ENCODE measurements at places on chromosomes 12 and 14.

DNA sequence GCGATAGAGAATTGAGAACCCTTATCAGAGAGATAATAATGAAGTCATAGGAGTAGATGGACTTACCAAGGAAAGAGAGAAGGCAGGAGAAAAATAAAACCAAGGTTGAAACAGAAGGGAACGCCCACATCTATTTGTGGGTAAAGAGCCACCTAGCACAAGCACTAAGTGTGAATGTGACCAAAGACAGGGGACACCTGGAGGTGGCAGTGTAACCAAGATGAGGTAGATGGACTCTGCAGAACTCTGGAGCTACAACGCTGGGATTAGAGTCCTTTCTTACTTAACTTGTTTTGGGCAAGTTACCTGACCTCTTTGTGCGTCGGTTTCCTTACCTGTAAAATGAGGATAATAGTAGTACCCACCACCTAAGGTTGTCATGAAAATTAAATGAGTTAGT lies 101.9 kb downstream of the SLC5A8 start:
- no peak for DNase-seq

DNA sequence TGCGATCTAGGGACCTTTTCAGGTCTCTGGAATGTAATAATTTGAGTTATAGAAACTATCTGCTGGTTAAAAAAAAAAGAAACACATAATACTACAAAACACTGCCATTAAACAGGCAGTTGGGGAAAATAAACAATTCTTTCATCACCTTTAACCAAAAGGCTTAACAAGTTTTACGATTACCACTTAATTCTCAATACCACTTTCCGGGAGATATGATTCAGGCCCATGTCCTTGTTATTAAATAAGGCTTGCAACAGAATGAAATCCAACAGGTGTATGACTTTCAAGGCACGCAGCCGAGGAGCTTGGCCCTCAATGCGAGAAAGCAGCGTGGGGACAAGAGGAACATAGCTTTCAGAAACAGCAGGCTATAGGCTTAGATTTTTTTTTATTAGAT lies 5.6 kb upstream of the GLRX5 start:
- DNase-seq = no peak

DNA sequence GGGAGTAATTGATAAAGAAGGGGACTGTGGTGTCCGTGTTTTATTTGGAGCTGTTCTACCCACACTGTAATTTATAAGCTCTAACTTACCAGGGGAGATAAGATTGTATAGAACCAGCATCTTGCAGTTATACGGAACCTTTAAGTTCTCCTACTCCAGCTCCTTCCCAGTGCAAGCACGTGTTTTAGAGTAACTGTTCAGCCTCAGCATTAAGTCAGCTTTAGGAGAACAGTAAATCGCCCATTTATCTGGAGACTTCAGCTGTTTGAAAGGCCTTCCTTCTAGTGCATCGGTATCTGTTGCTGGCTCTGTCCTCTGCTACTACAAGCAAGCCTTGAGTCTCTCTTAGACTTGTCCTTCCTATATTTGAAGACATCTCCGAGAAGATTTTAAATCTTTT lies 95.6 kb downstream of the ETV6 start:
- no peak for DNase-seq

DNA sequence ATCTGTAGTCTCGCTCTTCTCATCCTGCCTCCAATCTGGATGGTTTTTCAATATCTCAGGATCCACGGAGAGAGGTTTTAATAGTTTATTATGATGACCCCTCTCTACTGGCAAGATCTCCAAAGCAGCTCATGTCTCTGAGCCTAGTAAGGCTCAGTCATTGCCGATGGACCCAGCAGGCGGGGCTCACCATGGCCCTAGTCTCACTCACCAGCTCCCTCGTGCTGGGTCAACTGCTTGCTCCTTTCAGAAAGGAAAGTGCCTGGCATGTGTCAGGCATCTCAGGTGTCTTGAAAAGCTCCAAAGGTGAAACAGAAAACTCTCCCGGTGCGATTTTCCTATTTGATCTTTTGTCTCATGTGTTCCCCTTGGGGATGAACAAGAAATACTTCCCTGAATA lies 179.0 kb downstream of the CALM1 start:
- DNase-seq = no peak

GRCh38 chr12:40993158-40993557 lies 195.0 kb upstream of the PDZRN4 start:
- no peak for DNase-seq

DNA sequence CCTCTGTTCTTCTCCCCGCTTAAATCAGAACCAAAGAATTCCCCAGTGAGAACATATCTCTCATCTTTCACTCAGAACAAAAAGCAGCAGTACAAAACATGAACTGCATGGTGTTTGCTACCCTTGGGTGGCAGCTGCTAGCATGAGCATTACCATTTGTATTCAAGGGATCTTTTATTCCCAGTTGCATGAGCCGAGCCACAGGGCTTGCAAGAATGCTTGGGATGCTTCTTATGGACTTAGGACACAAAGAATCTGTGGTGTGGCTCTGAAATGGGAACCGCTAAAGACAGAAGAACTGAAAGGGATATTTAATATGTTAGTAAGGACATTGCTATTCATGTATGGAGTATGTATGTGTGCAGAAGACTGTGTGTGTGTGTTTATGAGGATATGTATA lies 190.6 kb downstream of the TMX1 start:
- peak; percentile 69 for DNase-seq

DNA sequence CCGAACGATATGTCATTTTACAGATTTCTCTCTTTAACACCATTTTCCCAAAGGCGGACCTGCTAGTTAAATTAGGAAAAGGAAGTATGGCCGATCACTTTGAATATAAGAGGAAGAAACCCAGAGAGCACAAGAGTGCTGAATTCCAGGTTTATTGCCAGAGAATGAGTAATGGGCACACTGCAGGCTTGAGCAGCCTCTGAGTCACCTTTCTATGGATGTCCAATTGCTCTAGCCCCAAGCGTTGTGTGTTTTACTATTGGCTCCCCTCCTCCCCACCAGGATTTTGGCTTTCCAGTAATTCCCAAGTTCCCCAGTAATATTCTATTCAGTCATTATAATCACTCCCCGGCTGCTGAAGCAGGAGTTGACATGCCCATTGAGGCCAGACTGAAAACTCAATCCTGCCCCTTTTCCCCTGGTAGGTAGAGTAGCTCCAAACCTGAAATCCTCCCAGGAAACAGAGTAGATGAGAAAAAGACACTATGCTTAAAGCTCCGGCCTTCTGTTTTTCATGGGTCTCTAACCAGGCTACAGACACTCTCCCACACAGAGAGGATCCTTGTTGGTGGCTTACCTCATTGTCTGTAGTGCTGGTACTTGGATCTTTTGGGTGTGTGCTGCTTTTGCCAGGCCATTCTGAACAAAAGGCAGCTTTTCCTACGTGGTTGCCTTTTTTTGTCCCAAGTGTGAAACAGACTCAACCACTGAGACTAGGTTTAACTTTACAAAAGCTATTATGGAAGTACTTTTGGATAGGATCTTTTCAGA lies 704.3 kb upstream of the FLRT2 start:
- DNase-seq = no peak

DNA sequence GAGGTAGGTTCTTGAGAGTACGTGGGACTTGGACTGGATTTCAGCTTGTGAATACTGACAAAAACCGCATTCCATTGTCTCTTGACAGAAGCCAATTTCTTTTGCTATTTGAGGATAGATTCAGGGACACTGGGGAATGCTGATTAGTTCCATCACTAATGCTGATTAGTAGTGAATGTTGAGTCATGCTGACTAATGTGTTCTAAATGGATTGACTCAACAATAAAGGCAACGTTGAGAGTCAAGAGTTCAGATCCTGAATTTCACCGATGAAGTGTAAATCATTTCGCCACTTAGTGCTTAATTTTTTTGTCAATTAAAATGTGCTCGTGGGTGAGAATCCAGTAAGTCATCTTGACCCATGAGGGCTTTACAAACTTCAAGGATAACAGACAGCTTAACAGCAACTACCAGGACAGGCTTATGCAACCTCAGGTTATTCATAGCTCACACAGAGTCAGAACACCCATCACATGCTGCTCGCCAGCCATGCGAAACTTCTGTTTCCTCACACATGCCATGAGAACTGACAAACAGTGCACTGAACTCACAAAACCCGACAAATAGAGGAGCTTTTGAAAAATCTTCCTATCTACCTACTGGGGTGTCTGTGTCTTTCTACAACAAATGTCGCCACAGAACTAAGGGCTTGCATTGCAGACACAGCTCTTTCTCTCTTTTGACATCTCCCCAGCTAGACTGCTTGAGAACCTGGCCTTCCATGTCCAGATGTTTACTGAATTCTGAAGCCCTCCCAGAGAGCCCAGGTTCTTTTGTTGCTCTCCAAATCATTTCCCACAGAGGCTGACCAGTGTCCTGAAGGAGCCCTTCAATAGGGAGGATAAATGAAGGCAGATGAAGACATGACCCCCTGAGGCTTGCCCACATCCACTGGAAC lies 316.4 kb downstream of the ZFP36L1 start:
- no peak for DNase-seq

DNA sequence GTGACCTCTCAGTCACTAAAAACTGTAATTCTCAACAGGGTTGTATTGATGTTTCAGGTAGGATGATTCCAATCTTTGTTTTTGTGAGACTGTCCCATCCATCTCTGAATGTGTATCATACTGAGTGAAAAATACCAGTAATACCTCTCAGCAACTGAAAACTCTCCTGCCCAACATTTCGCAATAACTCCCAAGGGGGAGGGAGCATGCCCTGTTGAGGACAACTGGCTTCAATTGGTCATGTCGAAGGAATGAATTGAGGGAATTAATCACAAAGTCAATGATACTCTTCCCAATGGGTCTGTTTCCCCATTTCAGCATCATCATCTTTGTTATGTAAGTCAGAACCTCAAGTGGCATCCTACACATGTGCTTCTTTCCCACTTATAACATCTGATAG lies 102.4 kb upstream of the E2F7 start:
- DNase-seq = no peak

- no peak for DNase-seq
Measured at GRCh38 chr12:129226851-129227250, 373.6 kb downstream of the GLT1D1 start.

DNA sequence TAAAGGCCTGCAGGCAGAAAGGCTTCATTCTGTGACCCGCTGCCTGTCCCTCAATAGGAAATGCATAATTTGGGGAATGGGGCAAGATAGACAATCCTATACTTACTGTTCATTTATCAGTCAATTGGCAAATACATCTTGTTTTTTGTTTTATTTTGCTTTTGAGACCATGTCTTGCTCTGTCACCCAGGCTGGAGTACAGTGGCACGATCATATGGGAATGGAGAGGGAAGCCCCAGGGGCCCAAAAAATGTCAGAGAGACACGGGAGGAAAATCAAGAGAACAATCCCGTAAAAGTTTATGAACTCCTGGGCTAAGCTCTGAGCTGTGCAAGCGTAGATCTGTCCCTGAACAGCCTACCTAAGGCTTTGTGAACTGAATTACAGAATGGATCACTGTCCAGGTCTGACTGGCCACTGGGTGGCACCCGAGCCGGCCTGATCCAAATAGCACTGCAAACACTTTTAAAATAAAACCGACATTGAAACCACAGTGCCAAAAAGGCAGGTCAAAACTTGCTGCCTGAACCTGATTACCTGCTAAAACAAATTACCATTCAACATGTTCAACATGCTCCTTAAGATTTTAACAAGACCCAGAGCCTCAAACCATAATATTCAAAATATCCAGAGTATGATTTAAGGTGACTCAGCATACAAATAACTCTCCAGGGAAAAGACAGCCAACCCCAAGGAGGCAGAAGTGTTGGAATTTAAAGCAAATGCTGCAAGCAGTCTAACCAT lies 11.8 kb downstream of the COPS7A start:
- peak; percentile 79 for DNase-seq

DNA sequence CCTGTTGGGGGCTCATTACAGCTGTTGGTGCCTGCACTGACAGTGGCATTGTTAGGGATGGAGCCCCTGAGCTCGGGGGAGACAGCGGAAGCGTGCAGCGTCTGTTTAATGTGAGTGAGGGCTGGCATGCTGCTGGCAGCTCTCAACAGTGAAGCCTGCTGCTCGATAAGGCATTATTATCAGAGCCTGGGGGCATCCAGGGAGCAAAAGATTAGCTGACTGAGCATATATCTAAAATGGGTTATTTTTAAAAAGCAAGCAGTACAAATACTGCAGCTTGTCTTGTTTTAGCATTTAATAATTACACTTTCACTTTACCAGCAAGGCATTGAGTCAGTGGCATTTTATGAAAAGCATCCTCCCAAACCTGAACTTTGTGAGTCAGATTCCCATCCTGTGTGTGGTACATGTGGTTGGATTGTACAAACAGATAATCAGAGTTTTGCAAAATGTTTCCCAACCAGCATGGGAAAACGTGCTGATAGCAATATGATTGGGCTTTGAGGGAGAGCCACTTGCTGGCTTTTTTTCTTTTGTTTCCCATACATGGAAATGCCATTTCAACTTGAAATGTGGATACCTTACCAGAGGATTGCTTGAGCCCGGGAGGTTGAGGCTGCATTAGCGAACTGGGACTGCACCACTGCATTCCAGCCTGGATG lies 150.8 kb downstream of the PRKCH start:
- no peak for DNase-seq

DNA sequence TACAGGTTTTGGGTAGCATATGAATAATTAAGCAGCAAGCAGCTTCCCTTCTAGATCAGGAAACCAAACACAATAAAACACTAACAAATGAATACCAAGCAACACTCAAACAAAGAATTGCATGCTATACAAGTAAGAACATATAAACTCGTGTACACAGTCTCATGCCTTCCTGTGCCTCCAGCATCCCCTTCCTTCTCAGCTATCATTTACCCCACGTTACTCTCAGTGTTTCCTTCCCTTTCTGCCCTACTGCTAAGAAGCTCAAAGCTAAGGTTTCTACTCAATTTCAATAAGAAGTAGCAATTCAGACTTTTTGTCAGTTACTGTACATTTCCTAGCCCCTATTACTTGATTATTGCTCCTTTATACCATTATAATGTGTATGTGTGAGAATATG lies 81.0 kb downstream of the DUSP16 start:
- no peak for DNase-seq

DNA sequence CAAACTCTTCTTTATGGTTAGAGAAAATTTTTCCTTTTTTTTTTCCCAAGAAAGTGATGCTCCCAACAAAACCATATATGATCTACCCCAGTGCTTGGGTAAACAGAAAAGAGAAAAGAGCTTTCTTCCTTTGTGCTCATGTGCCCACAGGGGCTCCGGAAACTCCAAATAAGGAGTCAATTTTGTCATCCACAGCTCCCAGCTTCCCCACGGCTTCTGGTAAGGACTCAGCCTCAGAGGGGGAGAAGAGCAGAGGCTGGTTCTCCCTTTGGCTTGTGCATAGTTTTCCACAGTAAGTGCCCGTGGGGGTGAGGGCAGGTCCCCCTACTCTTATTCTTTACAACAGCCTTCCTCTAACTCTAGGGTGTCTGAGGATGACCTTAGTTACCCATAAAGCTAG lies 13.3 kb upstream of the RGS6 start:
- no peak for DNase-seq

GRCh38 chr14:97218691-97219430 lies 421.7 kb downstream of the VRK1 start:
- DNase-seq = peak; percentile 42

GRCh38 chr14:58298477-58299400 lies at the start of gene ARID4A:
TSS of gene ARID4A (plus strand) at chr14:58298555. CDS start at chr14:58299855, 1,300 bp downstream.
- no peak for DNase-seq

- DNase-seq = no peak
Measured at GRCh38 chr14:76953311-76953945, 75.1 kb downstream of the IRF2BPL start.

- DNase-seq = no peak
Measured at GRCh38 chr14:51612449-51612848, 39.3 kb upstream of the FRMD6 start.

GRCh38 chr14:53515276-53515675 lies 362.2 kb upstream of the DDHD1 start:
- no peak for DNase-seq

GRCh38 chr14:91523972-91524371 lies 13.9 kb upstream of the PPP4R3A start:
- DNase-seq = no peak

Data from NCI-H2171 (cell line).